ENCODE measurements at places on chromosomes 7 and 10. TPM values are rescaled to one million over a fixed set of nuclear protein-coding genes. Genes with fewer than 3 reads are reported as not detected.

GTPBP4 gene
- 59.1 TPM for polyA plus RNA-seq

OPN1SW gene
- 1.6 TPM for polyA plus RNA-seq

RSPH10B gene
- polyA plus RNA-seq = 5.8 TPM

- peak; percentile 10 for DNase-seq
Measured at GRCh38 chr7:78090616-78091015, 292.0 kb downstream of the PHTF2 start.

GRCh38 chr10:103055105-103055504 lies 137.0 kb downstream of the CNNM2 start:
- DNase-seq = no peak

DNA sequence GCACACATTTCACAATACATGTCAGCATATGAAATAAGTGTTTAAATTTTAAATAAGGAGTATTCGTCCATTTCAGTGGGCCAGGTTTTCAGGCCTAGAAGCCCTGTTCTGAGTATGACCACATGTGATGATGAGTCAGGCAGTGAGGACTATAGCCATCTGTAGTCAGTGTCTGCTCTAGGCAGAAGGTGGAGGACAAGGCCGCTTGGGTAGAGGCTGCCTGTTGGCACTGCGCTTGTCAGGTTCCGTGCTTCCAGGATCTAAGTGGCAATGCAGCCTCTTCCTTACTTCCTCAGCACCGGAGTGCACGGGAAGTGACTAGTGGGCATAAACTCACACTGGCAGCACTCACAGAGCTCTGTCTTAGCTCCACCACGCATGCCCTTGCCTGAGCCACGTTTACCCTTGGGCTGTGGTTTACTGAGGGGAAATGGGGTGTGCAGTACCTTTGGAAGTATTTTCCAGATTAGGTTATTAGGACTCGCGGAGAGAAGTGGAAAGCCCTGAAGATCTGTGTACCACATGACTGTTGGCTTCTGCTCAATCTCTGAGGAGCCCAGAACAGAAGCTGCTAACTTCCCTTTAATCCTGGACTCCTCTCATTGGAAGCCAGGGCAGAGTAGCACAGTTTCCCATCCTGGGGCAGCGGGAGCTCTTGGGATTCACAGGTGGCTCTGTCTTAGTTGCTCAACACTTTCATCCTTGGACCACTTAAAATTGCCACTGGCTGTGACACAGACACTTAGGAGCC lies 87.5 kb upstream of the GJD4 start:
- no peak for DNase-seq
